ENCODE measurements at places on chromosomes 4 and X.

DNA sequence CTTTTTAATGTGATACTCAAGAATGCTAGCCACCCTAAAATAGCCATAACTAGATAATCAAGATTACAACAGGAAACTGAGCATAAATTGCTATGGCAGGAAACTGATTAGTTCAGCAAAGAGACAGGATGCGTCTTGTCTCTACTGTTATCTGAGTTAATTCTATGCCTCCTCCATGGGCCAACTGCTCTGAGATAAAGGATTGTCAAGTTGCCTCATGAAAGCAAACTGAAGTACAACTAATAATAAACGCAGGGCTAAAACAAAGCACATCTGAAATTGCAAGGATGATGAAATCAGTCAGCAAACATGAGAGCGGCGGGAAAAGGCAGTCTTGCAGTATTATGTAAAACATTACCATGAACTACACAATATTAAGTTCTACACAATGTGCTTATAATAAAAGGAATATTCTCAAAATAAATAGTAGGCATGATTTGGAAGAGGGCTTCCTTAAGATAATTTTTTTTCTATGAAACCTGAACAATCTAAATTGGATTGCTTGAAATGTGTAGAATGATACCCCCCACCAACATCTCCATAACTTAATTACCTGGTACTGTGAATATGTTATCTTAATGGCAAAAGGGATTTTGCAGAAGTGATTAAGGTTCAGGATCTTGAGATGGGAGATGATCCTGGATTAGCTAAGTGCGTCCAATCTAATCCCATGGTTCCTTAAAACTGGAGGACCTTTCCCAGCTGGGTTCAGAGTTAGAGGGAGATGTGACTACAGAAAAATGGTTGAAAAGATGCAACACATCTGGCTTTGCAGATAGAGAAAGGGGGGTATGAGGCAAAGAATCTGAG is 65.9 kb downstream of the ANTXR2 start:
- peaks cover 67% of the 10 kb centered on the region for H3K36me3 ChIP-seq
- H3K27me3 ChIP-seq, result no peaks in the 10 kb centered on the region
- peak overlapping the region; percentile 56 for H3K27ac ChIP-seq
- H3K4me1 ChIP-seq, result peaks cover 20% of the 10 kb centered on the region
- no peak overlapping the region for H3K4me3 ChIP-seq
- no peak for DNase-seq

GRCh38 chrX:119753639-119754257 is 4.6 kb upstream of the SOWAHD start:
- peaks cover 44% of the 10 kb centered on the region for H3K4me1 ChIP-seq
- no peaks in the 10 kb centered on the region for H3K27me3 ChIP-seq
- H3K4me3 ChIP-seq, result peak overlapping the region; percentile 50
- no peak for DNase-seq
- no peaks in the 10 kb centered on the region for H3K36me3 ChIP-seq

DNA sequence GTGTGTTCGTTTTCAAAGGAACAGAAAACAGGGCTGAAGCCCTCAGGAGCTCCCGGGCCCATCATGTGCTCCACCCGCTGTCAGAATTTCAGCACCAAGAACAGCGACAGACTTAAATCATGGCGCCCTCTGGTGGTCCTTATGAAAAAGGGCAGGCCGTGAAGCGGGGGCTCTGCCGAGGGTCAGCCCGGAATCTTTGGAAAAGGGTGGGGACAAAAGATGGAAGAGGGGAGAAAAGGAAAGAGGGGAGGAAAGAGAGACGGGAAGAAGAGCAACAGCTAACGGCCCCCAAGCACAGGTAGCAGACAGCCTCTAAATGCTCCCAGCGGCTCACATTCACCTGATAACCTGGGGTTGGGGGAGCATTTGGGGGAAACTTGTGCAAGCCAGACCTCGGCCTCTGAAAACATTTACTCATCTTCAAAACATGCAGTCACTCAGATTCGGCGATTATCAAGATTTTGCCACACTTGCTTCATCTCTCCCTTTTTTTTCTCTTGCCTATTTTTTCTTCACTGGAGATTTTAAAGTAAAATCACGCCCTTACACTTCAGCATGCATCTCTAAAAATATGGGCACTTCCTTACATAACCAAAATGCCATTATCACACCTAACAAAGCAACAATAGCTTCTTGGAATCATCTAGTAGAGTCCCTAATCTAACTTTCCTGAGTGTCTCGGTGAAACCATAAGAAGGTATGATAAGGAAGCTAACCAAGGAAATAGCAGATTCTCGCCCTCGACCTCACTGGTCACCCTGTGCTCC is 28.1 kb upstream of the MAN2B2 start:
- H3K4me3 ChIP-seq, result no peak overlapping the region
- DNase-seq, result no peak
- peaks cover 19% of the 10 kb centered on the region for H3K27me3 ChIP-seq
- H3K27ac ChIP-seq, result no peak overlapping the region

DNA sequence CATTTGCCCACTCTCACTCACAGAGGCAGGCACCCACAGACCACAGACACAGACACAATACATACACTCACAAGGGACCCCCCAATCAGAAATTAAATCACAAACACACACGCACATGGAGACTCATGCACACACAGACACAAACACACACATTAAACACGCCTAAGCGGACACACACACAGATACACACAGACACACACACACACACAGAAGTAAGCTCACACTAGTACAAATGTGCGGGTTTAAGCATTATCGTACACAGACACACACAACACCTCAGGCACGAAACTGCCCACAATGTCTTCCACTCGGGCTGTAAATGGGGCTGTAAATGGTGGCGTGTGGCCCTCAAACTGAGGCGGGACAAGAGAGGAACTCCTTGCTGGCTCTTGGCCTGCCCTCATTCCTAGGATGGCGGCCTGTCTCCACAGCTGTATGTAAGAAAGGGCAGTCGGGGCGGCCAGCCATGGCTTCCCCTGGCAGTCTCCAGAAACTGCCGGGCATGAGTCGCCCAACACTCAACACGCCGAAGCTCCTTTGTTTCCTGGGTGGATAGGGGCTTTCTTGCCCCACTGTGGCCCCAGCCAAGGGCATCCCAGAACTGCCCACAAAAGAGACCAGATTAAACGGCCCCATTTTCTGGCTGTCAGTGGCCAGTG is 53.9 kb downstream of the NBDY start:
- no peak overlapping the region for H3K4me3 ChIP-seq
- DNase-seq, result no peak
- peaks cover 6% of the 10 kb centered on the region for H3K4me1 ChIP-seq
- H3K27me3 ChIP-seq, result no peaks in the 10 kb centered on the region
- H3K27ac ChIP-seq, result no peak overlapping the region

GRCh38 chr4:177099211-177099610 is 210.5 kb upstream of the NEIL3 start:
- no peaks in the 10 kb centered on the region for H3K36me3 ChIP-seq
- H3K27me3 ChIP-seq, result no peaks in the 10 kb centered on the region
- H3K27ac ChIP-seq, result no peak overlapping the region
- H3K4me3 ChIP-seq, result no peak overlapping the region
- no peak for DNase-seq
- no peaks in the 10 kb centered on the region for H3K4me1 ChIP-seq

DNA sequence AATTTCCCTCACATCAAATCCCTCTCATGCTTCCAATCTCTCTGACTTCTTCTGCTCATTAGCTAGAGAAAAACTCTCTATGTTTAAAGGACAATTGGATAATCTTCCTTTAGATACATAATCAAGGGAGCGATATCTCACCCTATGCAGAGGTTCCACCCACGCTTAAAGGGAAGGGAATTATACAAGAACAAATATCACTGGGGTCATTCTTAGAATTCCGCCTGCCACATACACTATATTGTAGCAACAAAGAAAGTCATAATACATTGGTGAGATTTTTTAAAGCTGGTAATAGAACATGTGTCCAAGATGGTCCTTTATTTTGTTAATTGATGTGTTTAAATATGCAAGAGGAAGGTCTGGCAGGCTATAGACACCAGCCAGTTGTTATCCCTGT is 31.5 kb downstream of the NKX6-1 start:
- DNase-seq, result no peak
- no peaks in the 10 kb centered on the region for H3K36me3 ChIP-seq
- no peak overlapping the region for H3K4me3 ChIP-seq
- H3K27ac ChIP-seq, result no peak overlapping the region
- H3K4me1 ChIP-seq, result no peaks in the 10 kb centered on the region
- peaks cover 7% of the 10 kb centered on the region for H3K27me3 ChIP-seq

DNA sequence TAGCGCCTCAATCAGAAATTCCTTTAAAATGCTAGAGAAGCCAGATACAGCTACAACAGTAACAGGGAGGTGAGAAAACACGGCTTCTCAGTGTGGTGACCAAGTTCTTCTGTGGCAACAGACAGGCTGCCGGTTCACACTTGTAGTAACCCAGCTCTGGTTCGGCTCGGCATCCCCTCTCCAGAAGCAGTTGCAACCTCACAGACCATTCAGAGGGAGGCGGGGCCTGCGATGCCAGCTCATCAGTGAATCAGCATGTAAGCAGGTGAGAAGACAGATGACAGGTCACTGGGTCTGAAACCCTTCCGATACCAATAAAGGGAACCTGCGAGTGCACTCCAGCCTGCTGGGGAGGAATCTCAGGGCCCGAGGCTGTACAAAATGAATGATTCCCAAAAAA is 251.0 kb downstream of the KCNIP4 start:
- H3K27me3 ChIP-seq, result no peaks in the 10 kb centered on the region
- no peaks in the 10 kb centered on the region for H3K4me1 ChIP-seq
- H3K36me3 ChIP-seq, result no peaks in the 10 kb centered on the region

GRCh38 chr4:1399508-1400190 is 6.6 kb downstream of the NKX1-1 start:
- H3K36me3 ChIP-seq, result peaks cover 2% of the 10 kb centered on the region
- no peak overlapping the region for H3K27ac ChIP-seq
- H3K4me1 ChIP-seq, result peaks cover 4% of the 10 kb centered on the region
- peaks cover 18% of the 10 kb centered on the region for H3K27me3 ChIP-seq
- DNase-seq, result no peak
- no peak overlapping the region for H3K4me3 ChIP-seq

DNA sequence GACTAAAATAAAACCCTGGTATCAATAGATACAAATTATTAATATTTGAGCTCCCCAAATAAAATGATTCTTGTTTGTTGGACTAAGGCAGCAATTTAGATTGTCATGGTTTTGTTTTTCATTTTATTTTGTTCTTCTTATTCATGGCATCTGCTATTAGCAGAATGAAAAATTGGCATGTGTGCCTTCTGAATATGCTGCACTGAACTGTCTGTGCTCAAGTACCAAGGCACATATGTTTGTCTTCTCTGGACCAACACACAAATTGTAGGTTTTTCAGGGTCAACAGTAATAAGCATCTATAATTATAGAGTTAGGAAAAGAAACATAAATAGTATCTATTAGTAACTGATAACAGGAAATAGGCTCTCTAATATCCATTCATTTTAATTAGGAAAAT is 121.1 kb downstream of the BANK1 start:
- H3K4me3 ChIP-seq, result no peak overlapping the region
- H3K27ac ChIP-seq, result no peak overlapping the region
- DNase-seq, result no peak
- no peaks in the 10 kb centered on the region for H3K27me3 ChIP-seq
- H3K4me1 ChIP-seq, result peaks cover 8% of the 10 kb centered on the region

GRCh38 chrX:39065051-39065871 is 264.0 kb downstream of the MID1IP1 start:
- H3K27ac ChIP-seq, result no peak overlapping the region
- H3K4me3 ChIP-seq, result no peak overlapping the region
- H3K36me3 ChIP-seq, result no peaks in the 10 kb centered on the region
- H3K4me1 ChIP-seq, result no peaks in the 10 kb centered on the region
- no peak for DNase-seq

GRCh38 chr4:683982-684622 is 4.8 kb downstream of the SLC49A3 start:
- H3K4me1 ChIP-seq, result peaks cover 12% of the 10 kb centered on the region
- DNase-seq, result no peak
- no peak overlapping the region for H3K27ac ChIP-seq
- H3K27me3 ChIP-seq, result peaks cover 3% of the 10 kb centered on the region

DNA sequence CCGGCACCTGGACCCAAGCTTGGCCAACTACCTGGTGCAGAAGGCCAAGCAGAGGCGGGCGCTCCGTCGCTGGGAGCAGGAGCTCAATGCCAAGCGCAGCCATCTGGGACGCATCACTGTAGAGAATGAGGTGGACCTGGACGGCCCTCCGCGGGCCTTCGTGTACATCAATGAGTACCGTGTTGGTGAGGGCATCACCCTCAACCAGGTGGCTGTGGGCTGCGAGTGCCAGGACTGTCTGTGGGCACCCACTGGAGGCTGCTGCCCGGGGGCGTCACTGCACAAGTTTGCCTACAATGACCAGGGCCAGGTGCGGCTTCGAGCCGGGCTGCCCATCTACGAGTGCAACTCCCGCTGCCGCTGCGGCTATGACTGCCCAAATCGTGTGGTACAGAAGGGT is 3.7 kb downstream of the SUV39H1 start:
- H3K4me1 ChIP-seq, result peaks cover 19% of the 10 kb centered on the region
- no peak overlapping the region for H3K4me3 ChIP-seq
- DNase-seq, result no peak
- peaks cover 45% of the 10 kb centered on the region for H3K36me3 ChIP-seq

- no peak overlapping the region for H3K4me3 ChIP-seq
- H3K4me1 ChIP-seq, result no peaks in the 10 kb centered on the region
- H3K27ac ChIP-seq, result no peak overlapping the region
- DNase-seq, result no peak
Measured at GRCh38 chr4:69518538-69519198, 23.0 kb upstream of the UGT2B4 start.

- peaks cover 12% of the 10 kb centered on the region for H3K4me1 ChIP-seq
- no peak for DNase-seq
- H3K27me3 ChIP-seq, result peaks cover 49% of the 10 kb centered on the region
- no peak within 1 kb of the TSS for H3K27ac ChIP-seq
Measured at GRCh38 chr4:107035819-107036583, at the start of gene DKK2. Gene DKK2 (minus strand): TSS chr4:107036313. CDS start chr4:107035591, 722 bp downstream.

GRCh38 chrX:103405009-103405333 is 28.6 kb downstream of the BEX3 start:
- H3K27ac ChIP-seq, result no peak overlapping the region
- no peaks in the 10 kb centered on the region for H3K36me3 ChIP-seq
- peaks cover 9% of the 10 kb centered on the region for H3K4me1 ChIP-seq
- DNase-seq, result no peak
- H3K27me3 ChIP-seq, result no peaks in the 10 kb centered on the region

DNA sequence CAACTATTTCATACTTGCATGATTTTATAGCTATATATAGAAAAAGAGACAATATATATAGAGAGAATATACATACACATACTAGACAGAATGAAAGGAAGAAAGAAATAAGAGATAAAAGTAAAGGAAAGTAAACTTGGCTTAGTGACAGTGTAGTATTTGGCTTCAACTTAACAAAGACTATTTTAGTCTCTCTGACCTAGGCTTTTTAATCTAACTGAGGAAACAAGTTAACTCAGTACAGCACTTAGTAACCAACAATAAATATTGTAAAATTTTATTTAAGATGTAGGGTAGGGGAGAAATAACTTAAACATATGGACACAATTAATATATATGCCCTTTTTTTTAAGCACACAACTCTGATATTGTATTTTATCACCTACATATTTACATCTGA is 249.0 kb upstream of the MAB21L2 start:
- H3K27me3 ChIP-seq, result no peaks in the 10 kb centered on the region
- no peak overlapping the region for H3K27ac ChIP-seq
- peaks cover 10% of the 10 kb centered on the region for H3K36me3 ChIP-seq
- no peak overlapping the region for H3K4me3 ChIP-seq
- no peak for DNase-seq
- H3K4me1 ChIP-seq, result peaks cover 12% of the 10 kb centered on the region

- H3K4me1 ChIP-seq, result peaks cover 28% of the 10 kb centered on the region
- H3K36me3 ChIP-seq, result no peaks in the 10 kb centered on the region
- H3K27ac ChIP-seq, result peak overlapping the region; percentile 79
- DNase-seq, result no peak
Measured at GRCh38 chr4:53855581-53856250, 208.7 kb downstream of the CHIC2 start.

- H3K4me3 ChIP-seq, result no peak overlapping the region
- no peak for DNase-seq
- H3K27me3 ChIP-seq, result no peaks in the 10 kb centered on the region
- H3K27ac ChIP-seq, result no peak overlapping the region
- no peaks in the 10 kb centered on the region for H3K4me1 ChIP-seq
- H3K36me3 ChIP-seq, result no peaks in the 10 kb centered on the region
Measured at GRCh38 chr4:126071346-126072333, 756.9 kb downstream of the FAT4 start.
